Naive thymus-derived CD8-positive, alpha-beta T cell (primary cell): ENCODE measurements at places on chromosomes 11 and 22. TPM values are rescaled to one million over a fixed set of nuclear protein-coding genes. Genes with fewer than 3 reads are reported as not detected.
A peak's percentile ranks its signal among the peaks of the same experiment; 100 is the strongest.

DNA sequence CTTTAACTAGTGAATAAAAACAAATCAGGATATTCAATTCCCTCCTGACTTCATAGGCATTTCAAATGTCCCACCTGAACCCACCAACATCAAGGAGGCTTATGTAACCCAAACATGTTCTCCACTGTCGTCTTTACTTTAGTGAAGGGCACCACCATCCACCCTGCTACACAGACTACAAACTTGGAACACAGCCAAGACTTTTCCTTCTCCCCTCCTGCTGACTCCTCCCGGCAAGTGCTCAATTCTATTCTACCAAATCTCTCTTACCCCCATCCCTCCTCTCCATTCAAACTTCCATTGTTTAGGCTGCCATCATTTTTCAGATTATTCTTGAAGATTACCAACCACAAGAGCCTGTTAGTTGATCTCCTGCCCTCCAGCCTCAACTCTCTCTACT, 24.3 kb downstream of the SAAL1 start:
- DNase-seq = no peak

DNA sequence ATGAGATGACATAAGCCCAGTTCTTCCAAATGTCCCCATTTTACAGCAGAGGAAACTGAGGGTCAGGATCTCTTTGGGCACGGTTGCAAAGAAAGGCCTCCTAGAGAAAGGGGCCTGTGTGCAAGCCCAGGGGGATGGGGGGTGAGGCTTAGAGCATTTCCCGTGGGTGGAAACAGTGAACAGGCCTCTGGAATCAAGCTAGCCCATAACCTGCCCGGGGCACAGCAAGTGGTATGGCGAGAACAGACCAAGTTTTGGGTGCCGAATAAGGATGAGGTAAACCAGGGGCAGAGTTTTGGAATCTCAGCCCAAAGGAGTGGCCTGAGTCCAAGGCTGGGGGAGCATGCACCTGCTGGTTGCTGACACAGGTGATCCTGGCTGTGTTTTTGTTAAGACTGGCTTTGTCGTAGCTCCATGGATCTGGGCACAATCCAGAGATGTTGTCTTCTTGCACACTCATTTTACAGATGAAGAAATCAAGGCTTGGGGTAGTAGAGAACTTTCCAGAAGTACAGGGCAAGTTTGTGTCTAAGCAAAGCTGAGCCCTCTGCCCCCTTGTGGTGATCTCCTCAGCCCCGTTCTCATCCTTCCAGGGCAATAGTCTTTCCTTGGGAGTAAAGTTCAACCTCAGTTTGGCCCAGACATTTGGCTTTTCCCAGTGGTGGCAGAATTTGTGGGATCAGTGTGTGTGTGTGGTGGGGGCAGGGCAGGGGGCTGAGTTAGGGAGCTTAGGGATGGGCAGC, 53.5 kb upstream of the MYEOV start:
- no peak for DNase-seq

GRCh38 chr11:75673977-75674582, 5.2 kb upstream of the MAP6 start:
- no peak for DNase-seq

PHF21B gene
- total RNA-seq = not detected

HSCB gene
- total RNA-seq = 11.7 TPM

- no peak for DNase-seq
These were observed 62.1 kb downstream of the ARHGAP8 start for GRCh38 chr22:44814266-44815098.

DNA sequence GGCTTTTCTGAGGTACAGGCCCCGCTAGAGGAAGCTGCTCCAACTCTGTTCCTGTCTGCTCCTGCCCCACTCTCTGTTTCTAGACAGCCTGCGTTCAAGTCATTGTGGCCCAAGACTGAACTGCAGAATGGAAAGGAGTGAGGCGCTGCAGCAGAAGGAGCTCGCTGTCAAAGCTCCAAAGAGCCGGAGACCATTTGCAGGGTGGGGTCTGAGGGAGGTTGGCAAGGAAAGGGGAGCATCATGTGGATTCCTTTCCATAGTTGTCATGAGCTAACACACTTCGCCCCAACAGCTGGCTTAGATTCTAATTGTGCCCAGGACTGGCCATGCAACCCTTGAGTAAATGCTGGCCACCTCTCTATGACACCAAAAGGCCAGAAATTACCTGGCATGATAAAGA, 18.8 kb downstream of the APOL4 start:
- DNase-seq = no peak

DNA sequence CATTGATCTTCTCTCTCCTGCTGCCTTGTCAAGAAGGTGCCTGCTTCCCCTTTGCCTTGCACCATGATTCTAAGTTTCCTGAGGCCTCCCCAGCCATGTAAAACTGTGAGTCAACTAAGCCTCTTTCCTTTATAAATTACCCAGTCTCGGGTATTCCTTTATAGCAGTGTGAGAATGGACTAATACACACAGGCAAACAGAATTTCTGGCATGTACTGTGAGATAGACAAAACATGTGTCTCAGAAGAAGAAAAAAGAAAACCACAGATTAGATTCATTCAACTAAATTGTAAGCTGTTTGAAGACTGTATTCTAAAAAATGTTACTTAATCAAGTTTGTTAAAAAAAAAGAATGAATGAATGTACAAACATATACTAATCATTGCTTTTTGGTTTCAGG, 1.5 kb upstream of the MMP20 start:
- DNase-seq = no peak

CSNK1E gene
- 116 TPM for total RNA-seq

RFPL3 gene
- total RNA-seq = not detected

MS4A3 gene
- not detected for total RNA-seq

OR2AT4 gene
- not detected for total RNA-seq

ZPR1 gene
- total RNA-seq = 74.4 TPM

GRCh38 chr11:47104261-47104950, 72.3 kb downstream of the ARFGAP2 start:
- DNase-seq = no peak

GRCh38 chr11:68003846-68004550, at the start of gene UNC93B1:
Gene UNC93B1 (minus strand): TSS chr11:68004097. CDS start chr11:68004043, 54 bp downstream.
- peak; percentile 74 for DNase-seq

HEPACAM gene
- not detected for total RNA-seq

WNT7B gene
- not detected for total RNA-seq

DNA sequence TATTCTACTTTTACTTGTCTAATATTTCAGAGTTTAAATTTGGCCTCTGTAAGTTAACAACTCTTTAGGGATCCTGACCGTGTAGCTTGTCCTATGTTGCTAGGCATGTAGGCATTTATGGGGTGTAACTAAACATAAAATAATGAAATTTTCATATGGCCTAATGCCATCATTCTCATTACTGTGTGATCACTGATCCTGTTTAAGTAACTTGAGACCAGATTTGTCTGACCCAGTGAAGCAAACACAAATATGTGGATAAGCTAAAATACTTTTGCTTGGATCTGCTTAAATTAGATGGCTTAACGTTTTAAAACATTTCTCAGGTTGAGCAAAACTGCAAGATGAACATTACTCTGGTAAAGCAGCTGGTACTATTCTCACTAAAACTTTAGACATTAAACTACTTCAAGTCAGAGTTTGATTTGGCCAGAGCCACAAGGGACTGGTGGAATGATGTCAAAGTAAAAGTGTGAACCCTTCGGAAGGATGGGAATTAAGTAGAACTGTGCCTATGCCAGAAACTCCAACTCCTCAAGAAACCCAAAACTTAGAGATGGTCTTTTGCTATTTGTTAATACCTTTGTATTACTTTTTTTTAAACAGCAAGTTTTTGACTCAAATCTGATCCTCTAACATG, 12.5 kb downstream of the QSER1 start:
- no peak for DNase-seq

GRCh38 chr11:47857892-47858543, 9.9 kb upstream of the NUP160 start:
- DNase-seq = no peak

- no peak for DNase-seq
These were observed 13.9 kb upstream of the OR8K1 start for GRCh38 chr11:56331861-56332491.
